ENCODE measurements at places on chromosomes 13 and 19. TPM values are rescaled to one million over a fixed set of nuclear protein-coding genes. Genes with fewer than 3 reads are reported as not detected.

The ELAVL3 gene
- total RNA-seq: not detected

The FFAR2 gene
- not detected for total RNA-seq

The GNG8 gene
- total RNA-seq: not detected

The ATP4A gene
- total RNA-seq: not detected

The NR2F6 gene
- 76.9 TPM for total RNA-seq

The CD320 gene
- 82.6 TPM for total RNA-seq

The UHRF1 gene
- 53.4 TPM for total RNA-seq

The CRLF1 gene
- 2.6 TPM for total RNA-seq

The MEGF8 gene
- total RNA-seq: 44.4 TPM

The ARHGAP33 gene
- total RNA-seq: 3.2 TPM

The ZNF99 gene
- not detected for total RNA-seq
